ENCODE measurements at places on chromosomes 1 and 21.

DNA sequence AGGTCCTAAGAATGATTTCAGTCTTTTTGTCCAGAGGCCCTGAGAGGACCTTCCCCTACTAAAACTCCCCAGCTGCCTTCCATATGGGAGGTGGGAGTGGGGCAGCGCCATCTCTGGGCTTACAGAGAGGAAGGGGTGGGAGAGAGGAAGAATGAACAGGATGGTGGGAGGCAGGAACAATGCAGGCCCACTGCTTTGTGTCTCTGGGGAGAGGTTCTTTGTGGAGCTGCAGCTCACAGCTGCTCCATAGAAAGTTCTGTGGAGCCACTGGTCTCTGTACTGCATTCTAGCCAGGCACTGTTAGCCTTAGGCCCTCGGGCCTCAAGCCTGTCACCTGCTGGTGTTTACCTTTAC lies 43.6 kb upstream of the A3GALT2 start:
- DNase-seq: no peak

- no peak for DNase-seq
Observed at GRCh38 chr1:99573431-99574217, 72.3 kb upstream of the PALMD start.

- peak; percentile 23 for DNase-seq
Observed at GRCh38 chr1:219790834-219791615, 137.3 kb downstream of the SLC30A10 start.

DNA sequence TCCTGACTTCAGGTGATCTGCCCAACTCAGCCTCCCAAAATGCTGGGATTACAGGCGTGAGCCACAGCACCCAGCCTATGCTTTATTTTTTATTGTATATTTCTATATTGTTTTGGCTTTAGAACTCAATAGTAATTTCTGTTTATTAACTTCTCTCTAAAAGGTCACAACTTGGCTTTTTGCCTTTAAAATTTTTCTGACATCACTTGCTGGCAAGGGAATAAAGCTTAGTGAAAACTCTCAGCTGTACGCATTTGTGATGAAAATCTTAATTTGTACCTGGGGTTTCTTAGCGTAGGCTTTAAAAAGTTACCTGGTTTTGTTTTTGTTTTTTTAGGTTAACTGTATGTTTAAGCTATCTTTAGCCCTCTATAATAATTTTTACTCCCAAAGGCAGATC lies 36.2 kb downstream of the B3GALNT2 start:
- no peak for DNase-seq

DNA sequence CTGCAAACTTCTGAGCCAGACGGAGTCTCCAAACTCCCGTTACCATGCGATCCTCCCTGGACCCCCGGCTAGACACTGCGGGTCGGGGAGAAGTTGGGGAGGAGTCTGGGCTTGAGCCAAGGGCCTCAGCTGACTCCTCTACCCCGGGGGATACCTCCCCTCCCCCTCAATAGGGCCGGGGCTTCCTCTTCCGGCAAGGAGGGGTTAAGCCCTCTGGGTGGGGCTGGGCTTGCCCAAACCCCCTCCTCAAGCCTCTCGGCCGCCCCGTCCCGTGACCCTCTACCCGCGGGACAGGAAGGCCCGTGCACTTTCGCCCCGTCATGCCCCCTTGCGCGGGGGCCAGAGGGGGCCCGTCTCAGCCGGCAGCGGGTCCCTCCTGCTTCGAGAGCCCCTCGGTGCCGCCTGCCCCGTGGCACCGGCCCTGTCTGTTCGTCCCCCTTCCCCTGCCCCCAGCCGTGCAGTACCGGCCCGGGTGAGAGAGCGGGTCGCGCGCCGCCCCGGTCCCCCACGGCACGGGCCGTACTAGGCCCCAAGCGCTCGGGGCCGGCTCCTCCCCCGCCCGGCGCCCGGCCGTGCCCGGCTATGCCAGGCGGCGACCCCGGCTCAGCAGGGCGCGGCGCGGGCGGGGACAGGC lies 652 bp downstream of the ARL8A start:
- no peak for DNase-seq

DNA sequence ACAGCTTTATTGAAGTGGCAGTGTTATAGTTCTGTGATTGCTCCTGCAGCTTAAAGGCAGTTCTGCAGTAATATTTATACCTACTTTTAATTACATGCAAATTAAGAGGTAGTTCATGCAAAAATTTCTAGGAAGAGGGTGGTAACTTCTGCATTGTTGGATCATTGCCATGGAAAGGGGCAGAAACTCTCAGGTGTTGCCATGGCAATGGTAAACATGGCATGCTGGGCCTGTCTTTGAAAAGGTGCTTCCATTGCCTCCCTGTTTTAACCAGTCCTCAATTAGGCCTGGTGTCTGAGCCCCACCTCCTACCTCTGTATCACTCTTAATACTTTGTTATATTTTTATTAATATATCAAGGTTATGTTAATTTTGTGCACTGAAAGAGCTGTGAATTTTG lies 104.7 kb downstream of the DISC1 start:
- no peak for DNase-seq

DNA sequence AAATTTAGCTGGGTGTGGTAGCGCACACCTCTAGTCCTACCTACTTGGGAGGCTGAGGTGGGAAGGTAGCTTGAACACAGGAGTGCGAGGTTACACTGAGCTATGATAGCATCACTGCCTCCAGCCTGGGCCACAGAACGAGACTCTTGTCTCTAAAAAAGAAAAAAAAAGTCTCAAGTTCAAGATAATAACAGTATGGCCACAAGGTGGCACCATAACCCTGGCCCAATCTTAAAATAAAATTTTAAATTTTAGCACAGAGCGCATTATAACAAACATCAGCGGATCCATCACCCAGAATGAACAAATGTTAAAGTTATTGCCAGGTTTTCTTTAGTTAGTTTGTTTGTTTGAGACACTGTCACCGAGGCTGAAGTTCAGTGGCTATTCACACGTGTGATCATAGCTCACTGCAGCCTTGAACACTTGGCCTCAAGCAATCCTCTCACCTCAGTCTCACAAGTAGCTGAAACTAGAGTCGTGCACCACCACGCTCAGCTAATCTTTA lies 2.9 kb upstream of the HTR6 start:
- no peak for DNase-seq

- DNase-seq: no peak
Observed at GRCh38 chr1:228937851-228938536, 202.7 kb downstream of the RHOU start.

- DNase-seq: no peak
Observed at GRCh38 chr1:62643283-62643682, 44.9 kb downstream of the DOCK7 start.

DNA sequence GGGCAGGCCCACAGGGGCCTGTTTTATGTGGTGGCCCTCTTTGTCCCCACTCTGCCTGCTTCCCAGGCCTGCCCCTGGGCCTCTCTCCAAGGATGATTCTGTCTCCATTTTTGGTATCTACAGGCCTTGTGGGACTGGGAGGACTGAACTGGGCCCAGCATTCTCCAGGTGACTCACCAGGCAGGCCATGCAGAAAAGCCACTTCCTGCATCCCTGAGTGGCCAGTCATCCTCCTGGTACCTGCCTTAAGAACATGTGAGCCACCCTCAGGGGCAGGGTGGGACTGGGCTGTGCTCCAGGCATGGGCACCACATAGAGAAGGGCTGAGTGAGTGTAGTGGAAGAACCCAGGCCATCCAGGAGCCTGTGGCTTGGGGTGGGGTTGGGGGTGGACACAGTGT lies 20.0 kb upstream of the BCAR3 start:
- DNase-seq: peak; percentile 84

GRCh38 chr1:214124915-214125314 lies 137.1 kb downstream of the PROX1 start:
- no peak for DNase-seq

DNA sequence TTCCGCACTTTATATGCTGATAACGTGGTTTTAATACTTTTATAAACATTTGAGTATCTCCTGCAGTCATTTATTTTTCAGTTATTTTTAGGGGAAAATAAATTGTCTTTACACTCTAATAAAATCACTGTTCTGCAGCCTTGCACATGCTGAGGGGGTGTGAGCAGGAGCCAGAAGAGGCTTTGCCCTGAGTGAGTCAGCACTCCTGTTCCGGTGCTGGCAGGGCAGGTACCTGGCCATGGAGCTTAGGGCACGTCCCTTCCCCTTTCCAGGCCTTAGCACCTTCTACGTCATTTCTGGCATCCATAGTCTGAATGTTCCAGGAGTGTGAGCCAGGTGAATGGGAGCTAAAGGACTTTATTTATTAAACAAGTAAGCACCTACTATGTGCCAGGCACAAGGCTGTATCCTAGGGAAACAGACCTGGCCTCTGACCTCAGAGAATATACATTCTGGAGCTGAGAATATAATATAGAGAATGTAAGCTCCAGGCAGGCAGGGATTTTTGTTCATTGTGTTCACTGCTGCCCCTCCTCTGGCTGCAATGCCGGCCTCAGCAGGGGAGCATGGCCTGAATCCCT lies 402.9 kb downstream of the PTPRU start:
- DNase-seq: no peak

GRCh38 chr1:216596281-216596862 lies 126.9 kb downstream of the ESRRG start:
- peak; percentile 13 for DNase-seq

DNA sequence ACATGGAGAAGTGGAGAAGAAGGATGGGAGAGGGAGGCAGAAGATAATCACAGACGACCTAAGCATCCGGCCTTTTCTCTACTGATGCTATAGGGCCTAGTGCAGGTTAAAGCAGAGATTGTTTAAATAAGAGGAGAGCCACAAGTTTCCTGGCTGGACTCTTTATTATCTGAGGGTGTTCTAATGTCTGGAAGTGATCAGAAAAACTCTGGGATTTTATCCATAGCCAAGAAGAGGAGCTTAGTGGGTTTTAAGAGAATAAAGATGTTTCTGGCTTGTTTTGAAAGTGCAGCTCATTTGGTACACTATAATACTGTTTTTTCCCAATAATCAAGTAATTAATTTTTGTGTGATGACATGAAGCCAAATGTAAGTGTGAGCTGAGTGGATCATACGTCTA lies 419.0 kb downstream of the PTBP2 start:
- no peak for DNase-seq

DNA sequence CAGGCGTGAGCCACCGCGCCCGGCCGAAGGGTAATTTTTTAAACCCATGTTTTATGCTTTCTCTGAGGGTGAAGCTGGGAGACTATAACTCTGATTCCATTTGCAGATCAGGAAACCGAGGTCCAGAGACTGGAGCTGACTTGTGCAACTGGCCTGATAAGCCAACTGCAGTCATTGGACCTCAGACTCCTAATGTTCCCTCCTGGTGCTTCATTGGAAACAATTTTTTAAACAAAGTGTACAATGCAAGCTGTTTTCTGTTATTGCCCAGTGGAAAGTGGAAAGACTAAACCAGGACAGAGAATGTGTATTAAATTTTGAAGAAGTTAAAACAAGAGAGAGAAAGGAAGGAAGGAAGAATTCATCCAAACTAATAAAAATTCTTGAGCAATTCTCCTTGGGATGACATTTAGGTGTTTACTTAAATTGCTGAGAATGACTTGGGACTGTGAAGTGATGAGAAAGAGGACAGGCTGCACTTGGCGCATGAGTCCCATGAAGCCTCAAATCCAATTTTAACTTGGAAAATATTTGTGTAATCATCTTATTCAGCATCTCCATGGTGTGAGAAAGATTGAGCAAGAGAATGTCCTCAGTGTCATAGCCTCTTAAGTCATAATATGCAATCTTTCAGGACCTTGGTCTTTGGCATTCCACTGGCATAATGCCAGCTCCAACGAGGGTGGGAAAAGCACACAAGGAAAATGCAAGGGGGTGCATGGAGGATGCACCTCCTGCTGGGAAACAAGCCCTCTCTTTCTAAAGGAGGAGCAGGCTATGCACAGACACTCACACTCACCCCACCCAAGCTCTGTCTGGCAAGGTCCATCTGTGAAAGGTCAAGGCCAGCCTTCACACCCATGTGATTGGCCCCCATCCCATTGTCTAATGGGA lies 342.0 kb downstream of the SIPA1L2 start:
- DNase-seq: no peak

- no peak for DNase-seq
Observed at GRCh38 chr1:16420424-16421118, 16.7 kb downstream of the SPATA21 start.

DNA sequence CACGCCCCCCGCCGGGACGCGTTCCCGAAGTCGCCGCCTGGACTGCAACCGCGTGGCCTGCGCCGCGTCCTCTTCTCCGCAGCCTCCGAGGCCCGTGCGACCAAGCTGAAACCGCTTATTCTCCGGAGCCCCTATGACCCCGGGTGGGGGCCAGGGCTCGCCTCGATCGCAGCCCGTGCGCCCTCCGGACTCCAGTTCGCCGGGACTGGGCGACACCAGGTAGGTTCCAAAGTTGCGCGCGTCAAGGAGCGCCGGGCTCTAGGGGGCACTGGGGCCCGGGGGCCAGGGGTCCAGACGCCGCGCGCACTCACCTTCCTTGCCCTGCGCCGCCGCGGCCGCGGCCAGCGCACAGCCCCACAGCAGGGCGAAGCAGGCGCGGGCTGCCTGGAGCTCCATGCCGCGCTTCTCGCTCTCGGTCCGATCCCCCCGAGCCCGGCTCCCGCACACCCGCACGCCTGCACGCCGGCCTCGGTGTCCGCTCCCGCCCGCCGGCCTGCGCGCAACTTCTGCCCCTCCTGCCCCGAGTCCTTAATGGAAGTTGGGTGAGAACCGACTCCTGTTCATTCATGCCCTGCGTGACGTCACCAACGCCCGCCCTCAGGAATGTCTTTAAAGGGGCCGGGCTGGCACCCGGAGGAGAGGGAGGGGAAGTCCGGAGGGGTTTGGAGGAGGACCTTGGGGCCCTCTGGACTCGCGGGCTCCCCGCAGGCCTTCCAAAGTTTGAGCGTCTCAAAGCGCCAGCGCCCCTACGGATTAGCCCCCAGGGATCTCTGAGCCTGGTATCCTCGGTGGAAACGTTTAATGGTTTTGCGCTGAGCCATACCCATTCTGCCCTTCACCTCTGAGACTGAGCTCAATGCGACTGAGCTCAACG lies at the start of gene EPHA2:
Gene EPHA2, minus strand, starts transcription at position 533 of the 874 bp plus-strand sequence. Its CDS starts 137 bp downstream, at position 396.
- peak; percentile 47 for DNase-seq

- no peak for DNase-seq
Observed at GRCh38 chr1:27868932-27869718, 3.2 kb upstream of the THEMIS2 start.

GRCh38 chr1:118290046-118290445 lies 105.0 kb upstream of the SPAG17 start:
- DNase-seq: no peak

GRCh38 chr1:159008744-159009188 lies 941 bp upstream of the IFI16 start:
- no peak for DNase-seq

GRCh38 chr1:87182611-87183010 lies 146.1 kb upstream of the LMO4 start:
- DNase-seq: no peak

- no peak for DNase-seq
Observed at GRCh38 chr1:183968386-183968785, 69.1 kb downstream of the COLGALT2 start.

GRCh38 chr1:84377480-84378095 lies 20.7 kb upstream of the DNASE2B start:
- DNase-seq: peak; percentile 71

- DNase-seq: no peak
Observed at GRCh38 chr1:112778137-112778536, 63.0 kb upstream of the PPM1J start.

GRCh38 chr1:172556461-172556860 lies 23.5 kb downstream of the SUCO start:
- no peak for DNase-seq

- DNase-seq: no peak
Observed at GRCh38 chr1:200314085-200314750, 95.6 kb downstream of the ZNF281 start.
